HT-29 (cell line): ENCODE measurements at places on chromosomes 16 and 17. TPM values are rescaled to one million over a fixed set of nuclear protein-coding genes. Genes with fewer than 3 reads are reported as not detected.
A peak's percentile ranks its signal among the peaks of the same experiment; 100 is the strongest.

- DNase-seq: no peak
These were observed 292.8 kb downstream of the SEC14L1 start for GRCh38 chr17:77433385-77434135.

DNA sequence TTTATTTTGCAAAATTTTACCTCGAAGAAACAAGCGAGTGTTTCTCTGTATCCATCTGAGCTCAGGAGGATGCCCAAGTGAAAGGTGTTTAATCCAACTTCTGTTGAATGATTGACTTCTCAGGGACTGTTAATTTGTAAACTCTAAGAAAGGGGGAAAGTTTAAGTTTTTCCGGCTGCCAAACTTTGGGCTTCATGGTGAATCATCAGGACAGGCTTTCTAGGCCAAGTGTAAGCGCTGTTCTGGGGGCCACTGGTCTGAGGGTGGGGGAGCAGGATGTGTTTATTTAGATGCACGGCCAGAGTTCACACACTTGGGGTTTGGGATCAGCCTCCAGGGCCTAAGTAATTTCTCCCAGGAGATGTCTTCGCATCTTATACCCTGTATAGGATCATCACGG lies 110.4 kb downstream of the PITPNC1 start:
- DNase-seq: no peak

DNA sequence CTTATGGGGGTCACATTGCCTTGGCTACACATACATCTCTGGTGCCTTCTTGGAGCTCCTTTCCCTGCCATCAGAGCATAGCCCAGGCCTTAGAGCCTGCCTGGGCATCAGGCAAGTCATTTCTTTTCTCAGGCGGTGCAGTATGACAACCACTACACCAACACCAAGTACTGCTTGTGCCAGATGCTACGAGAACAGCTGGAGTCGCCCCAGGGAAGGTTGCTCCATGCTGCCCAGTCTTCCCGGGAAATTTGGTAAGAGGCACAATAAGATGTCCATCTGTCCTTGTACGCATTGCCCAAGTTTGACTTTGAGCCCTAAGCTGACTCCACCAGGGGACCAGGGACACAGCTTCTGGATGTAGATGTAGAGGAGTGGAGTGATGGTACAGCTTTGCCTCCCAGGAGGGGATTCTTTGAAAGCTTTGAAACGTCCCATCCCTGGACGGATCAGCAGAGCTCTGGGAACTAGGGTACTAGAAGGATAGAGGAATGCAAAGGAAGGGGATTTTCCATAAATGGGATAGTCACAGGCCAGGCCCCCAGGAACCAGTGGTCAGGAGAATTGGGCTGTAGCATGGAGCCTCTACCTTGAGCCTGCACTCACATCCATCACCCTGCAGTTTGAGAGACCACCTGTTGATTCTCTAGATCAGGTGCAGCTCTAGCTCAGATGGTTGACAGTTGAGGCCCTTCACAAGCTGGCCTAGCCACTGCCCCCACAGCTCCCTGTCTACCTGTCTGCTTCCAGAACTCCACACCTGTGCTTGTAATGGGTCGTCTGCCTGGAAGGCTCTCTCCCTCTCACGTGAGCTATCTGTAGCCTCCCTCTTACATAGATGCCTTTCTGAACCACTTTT lies 11.0 kb upstream of the NFATC3 start:
- no peak for DNase-seq

The MRPS23 gene
- 39.9 and 52.7 TPM in 2 replicates for total RNA-seq

DNA sequence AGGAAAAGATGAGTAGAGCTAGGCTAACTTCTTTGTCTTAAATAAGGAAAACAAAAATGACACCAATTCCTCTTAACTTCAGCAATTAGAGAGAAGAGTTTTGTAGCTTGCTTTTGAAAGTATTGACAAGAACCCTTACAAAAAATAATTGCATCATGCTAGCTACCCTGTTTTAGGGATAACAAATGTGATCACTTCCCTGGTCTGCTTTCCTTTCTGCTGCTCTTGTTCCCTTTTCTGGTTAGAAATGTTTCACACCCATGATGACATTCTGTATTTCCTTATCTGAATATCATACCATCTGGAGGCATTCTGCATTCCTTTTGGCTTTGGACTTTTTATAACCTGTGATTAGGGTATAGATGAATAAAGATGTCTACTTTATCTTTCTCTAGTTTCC lies 9.9 kb upstream of the SMIM36 start:
- DNase-seq: no peak

- DNase-seq: no peak
These were observed 13.4 kb downstream of the TBX2 start for GRCh38 chr17:61412860-61413660.

DNA sequence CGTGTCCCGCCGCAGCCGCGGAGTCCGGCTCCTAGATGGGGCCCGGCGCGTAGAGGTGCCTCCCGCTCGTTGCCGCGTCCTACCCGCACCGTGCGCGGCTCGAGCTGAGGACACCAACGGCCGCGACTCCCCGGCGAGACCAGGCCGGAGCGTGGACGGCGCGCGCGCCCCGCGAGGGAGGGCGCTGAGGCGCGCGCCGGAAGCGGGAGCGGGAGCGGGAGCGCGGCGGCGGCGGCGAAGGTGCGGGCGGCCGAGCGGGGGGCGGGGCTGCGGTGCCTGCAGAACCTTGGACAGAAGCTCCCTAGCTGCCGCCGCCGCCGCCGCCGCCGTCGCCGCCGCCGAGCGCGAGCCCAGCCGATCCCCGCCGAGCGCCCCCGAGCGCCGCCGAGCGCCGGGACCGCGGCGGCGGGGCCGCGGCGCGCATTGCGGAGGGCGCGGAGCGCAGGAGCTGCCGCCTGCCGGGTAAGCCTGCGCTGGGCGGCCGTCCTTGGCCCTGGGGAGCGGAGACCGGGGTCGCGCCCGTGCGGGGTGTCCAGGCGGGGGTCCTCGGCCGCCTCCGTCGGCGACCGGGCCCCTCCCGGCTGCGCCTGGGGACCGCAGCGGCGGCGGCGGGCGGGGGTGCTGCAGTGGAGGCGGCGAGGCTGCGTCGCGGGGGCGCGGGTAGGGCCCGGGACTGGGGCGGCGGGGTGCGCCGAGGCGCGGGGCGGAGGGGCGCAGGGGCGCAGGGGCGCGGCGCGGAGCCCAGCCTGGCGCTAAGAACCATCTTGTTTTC lies at the start of gene CDK5R1:
TSS of gene CDK5R1 (plus strand) at position 293 of the 772 bp plus-strand sequence. CDS start 628 bp downstream, outside the sequence.
- peak; percentile 71 for DNase-seq
